Aorta (tissue), 5 donors: ENCODE measurements at places on chromosomes 2 and 18. TPM values are rescaled to one million over a fixed set of nuclear protein-coding genes. Genes with fewer than 3 reads are reported as not detected.

DNA sequence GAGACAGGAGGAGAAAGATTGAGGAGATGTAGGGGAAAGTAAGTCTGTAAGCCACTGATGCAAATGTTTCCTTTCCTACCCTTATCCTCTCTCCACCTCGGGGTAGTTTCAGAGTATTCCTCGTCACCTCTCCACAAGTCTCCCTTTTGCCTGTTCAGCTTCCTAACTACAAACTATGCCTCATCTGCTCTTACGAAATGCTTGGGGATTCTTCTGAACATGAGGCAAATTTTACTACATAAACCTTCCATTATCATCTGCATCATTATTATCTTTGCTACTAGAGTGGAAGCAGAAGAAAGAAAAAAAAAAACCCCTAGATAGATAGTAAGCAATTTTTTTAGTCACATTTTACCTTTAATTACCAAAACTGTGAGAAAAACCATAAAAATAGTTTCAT is 43.1 kb upstream of the CWC22 start:
- no peak overlapping the region for H3K27ac ChIP-seq
- DNase-seq: no peak
- H3K36me3 ChIP-seq: no peaks in the 10 kb centered on the region
- H3K4me3 ChIP-seq: no peak overlapping the region
- H3K4me1 ChIP-seq: no peaks in the 10 kb centered on the region
- H3K27me3 ChIP-seq: no peaks in the 10 kb centered on the region

Gene CYP27A1
- total RNA-seq: 31.9 TPM

Gene SCYGR4
- total RNA-seq: not detected

DNA sequence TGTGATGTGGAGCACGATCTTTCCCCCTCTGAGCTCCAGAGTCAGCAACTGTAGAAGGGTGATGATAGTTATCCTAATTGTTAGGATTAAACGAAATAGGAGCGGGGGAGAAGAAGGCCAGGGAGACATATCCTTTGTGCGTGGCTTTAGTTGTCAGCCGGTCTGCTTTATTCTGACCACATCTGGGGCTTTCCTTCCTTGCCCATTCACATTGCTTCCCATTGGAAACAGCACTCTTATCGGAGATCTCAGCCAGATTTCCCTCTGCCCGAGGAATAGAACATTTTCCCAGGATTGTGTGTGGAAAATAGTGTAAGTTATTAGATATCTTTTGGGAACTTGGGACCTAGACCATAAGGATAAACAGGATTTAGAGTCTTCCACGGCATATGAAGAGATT is 1.5 kb downstream of the RALB start:
- no peaks in the 10 kb centered on the region for H3K27me3 ChIP-seq
- H3K4me1 ChIP-seq: peaks cover 5% of the 10 kb centered on the region
- H3K4me3 ChIP-seq: no peak overlapping the region
- no peak for DNase-seq

- H3K4me3 ChIP-seq: no peak overlapping the region
- DNase-seq: no peak
- no peaks in the 10 kb centered on the region for H3K4me1 ChIP-seq
- no peaks in the 10 kb centered on the region for H3K36me3 ChIP-seq
- H3K27ac ChIP-seq: no peak overlapping the region
These were observed 31.5 kb upstream of the SPTBN1 start for GRCh38 chr2:54424555-54425163.

- H3K4me3 ChIP-seq: peak within 1 kb of the TSS; percentile 75
- H3K4me1 ChIP-seq: no peaks in the 10 kb centered on the region
- no peaks in the 10 kb centered on the region for H3K27me3 ChIP-seq
- peak within 1 kb of the TSS; percentile 94 for H3K27ac ChIP-seq
- DNase-seq: peak; percentile 100
These were observed at the start of gene COQ10B for GRCh38 chr2:197453123-197453913. Gene COQ10B (plus strand): TSS chr2:197453552. CDS start chr2:197453561, 9 bp downstream.

Gene MYCN
- total RNA-seq: 0.45 TPM

DNA sequence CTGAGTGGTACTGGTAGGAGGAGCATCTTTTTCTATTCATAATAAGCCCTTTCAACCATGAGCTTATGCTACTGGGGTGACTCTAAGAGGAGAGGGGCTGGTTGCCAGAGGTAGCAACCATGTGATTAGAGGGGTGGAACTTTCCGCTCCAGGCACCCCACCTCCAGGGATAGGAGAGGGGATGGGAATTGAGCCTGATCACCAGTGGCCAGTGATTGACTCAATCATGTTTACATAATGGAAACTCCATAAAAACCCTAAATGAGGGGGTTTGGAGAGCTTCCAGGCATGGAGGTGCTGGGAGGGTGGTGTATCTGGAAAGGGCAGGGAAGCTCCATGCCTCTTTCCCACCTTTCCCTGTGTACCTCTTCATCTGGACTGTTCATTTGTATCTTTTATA is 46.6 kb upstream of the RHOB start:
- no peak overlapping the region for H3K4me3 ChIP-seq
- no peak for DNase-seq
- H3K36me3 ChIP-seq: no peaks in the 10 kb centered on the region
- H3K27me3 ChIP-seq: no peaks in the 10 kb centered on the region
- no peak overlapping the region for H3K27ac ChIP-seq

DNA sequence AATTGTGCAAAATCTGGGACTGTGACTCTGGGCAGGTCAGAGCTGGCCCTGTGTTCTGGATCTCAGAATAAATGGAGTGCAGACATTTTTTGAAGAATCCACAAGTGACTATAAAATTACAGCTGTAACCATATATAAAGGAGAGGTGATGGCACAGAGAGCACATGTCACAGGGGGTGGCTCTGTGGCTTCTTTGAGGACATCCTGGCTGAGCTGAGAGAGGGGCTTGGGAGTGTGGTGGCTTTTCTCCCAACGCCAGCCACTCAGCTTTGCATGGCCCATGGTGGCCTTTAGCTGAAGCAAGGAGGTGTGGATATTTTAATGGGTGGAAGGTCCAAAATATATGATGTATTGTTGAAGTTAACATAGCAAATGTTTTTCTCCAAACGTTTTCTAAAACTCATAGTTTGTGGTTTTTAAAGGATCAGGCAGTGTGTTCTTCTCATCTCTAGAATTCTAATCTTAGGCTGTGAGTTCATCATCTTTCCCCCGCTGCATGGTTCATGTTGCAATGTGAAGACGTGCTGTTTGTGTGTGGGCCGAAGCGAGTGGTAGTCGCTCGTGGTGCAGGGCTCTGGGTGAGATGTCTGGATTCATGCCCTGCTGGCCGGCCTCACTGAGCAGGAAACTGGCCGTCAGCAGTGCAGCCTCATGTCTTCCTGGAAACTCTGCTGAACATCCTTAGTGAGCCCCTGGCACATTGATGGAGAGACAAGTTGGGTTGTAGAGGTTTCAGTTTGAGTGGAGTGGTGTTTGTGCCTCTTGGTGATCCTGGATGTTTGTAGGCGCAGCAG is 109.9 kb downstream of the ZNF236 start:
- no peaks in the 10 kb centered on the region for H3K36me3 ChIP-seq
- H3K4me1 ChIP-seq: no peaks in the 10 kb centered on the region
- no peak overlapping the region for H3K4me3 ChIP-seq
- no peak overlapping the region for H3K27ac ChIP-seq

Gene IL1F10
- total RNA-seq: not detected

DNA sequence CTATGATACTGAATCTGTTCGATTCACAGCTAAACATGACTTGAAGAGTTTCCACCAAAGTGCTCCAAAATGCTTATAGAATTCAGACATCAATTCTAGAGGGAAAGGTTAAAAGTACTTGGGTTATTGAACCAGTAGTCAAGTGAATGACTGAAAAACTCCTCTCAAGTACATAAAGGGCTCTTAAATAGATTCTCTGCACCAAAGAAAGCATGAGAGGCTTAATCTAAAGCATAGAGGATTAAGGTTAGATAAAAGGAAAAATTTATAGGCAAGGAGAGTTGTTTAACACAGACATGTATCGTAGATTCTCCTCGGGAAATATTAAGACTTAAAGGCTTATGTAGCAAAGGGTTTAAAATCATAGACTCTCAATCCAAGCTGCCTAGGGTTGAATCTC is 701.4 kb downstream of the ERBB4 start:
- H3K36me3 ChIP-seq: no peaks in the 10 kb centered on the region
- H3K27me3 ChIP-seq: no peaks in the 10 kb centered on the region
- H3K27ac ChIP-seq: no peak overlapping the region
- H3K4me1 ChIP-seq: no peaks in the 10 kb centered on the region
- H3K4me3 ChIP-seq: no peak overlapping the region

DNA sequence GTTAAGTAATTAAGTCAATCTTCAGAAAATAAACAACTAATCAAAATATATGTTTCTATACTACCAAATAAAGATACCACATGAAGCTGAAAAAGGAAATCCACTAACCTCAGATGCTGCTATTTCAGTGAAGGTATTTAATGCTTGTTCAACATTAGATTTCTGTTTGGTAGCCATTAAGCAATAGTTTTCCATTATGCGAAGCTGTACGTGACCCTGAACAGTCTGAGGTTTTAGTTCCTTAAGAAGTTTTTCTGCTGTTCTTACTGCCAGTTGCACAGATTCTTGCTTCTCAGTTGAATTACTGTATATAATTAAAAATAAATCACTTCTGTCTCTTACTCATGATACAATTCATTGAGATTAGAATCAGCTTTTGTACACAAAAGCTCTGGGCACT is 65.4 kb downstream of the TTC21B start:
- H3K27ac ChIP-seq: no peak overlapping the region
- no peak overlapping the region for H3K4me3 ChIP-seq
- H3K27me3 ChIP-seq: no peaks in the 10 kb centered on the region
- no peak for DNase-seq
- H3K36me3 ChIP-seq: no peaks in the 10 kb centered on the region
- H3K4me1 ChIP-seq: no peaks in the 10 kb centered on the region

- no peak for DNase-seq
- no peaks in the 10 kb centered on the region for H3K4me1 ChIP-seq
- no peak overlapping the region for H3K4me3 ChIP-seq
- no peaks in the 10 kb centered on the region for H3K27me3 ChIP-seq
These were observed 82.1 kb downstream of the UBR3 start for GRCh38 chr2:169909376-169909775.

Gene AP1S3
- total RNA-seq: 0.91 TPM

Gene AUP1
- total RNA-seq: 85.4 TPM

DNA sequence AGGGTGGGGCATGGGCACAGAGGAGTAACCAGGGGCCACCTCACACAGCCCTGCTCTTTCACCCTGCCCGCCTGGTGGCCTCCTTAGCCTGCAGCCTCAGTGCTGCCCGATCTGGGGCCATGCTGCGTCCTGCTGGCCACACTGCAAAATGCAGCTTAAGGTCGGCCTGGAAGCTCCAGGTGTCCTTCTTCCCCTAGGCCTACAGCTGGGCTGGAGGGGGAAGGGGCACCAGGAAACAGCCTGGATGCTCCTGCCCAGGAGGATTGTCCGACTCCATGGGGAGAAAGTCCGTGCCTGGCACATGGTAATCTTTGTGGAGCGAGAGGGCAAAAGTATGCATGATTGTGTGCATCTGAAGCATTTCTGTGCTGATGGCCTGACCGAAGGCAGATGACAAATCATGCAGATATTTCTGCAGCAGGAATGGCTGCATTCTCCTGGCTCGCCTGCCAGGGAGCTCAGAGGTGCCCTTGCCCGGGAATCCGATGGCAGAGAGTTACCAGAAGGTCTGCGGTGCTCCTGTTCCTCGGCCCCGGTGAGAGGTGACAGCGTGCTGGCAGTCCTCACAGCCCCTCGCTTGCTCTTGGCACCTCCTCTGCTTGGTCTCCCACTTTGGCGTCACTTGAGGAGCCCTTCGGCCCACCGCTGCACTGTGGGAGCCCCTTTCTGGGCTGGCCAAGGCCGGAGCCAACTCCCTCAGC is 12.8 kb upstream of the ALPP start:
- DNase-seq: peak; percentile 70
- H3K27ac ChIP-seq: no peak overlapping the region
- H3K4me3 ChIP-seq: no peak overlapping the region
- no peaks in the 10 kb centered on the region for H3K36me3 ChIP-seq

GRCh38 chr2:224518806-224519580 is 66.2 kb downstream of the CUL3 start:
- H3K36me3 ChIP-seq: no peaks in the 10 kb centered on the region
- H3K4me1 ChIP-seq: peaks cover 4% of the 10 kb centered on the region
- DNase-seq: no peak
- no peak overlapping the region for H3K4me3 ChIP-seq
- no peaks in the 10 kb centered on the region for H3K27me3 ChIP-seq

DNA sequence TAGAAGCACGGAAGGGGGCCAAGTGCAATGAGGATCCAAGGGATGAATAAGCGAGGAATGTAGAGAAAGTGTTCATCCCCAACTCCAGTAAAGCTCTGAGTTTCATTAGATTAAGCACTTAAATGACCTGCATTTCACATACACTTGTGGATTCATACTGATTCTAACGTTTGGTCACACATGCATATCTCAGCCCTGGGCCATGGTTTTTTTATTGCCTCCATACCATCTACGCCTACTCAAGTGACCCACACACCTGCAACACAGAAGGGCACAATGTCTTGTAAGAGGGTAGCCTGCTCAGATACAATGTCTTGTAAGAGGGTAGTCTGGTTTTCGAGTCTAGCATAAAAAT is 566 bp upstream of the MRPS5 start:
- H3K4me1 ChIP-seq: peaks cover 6% of the 10 kb centered on the region
- DNase-seq: no peak
- H3K27ac ChIP-seq: no peak overlapping the region

- H3K4me3 ChIP-seq: no peak overlapping the region
- DNase-seq: no peak
- no peaks in the 10 kb centered on the region for H3K36me3 ChIP-seq
- no peaks in the 10 kb centered on the region for H3K4me1 ChIP-seq
These were observed 65.6 kb downstream of the ODC1 start for GRCh38 chr2:10382354-10383061.

Gene CYP27C1
- total RNA-seq: 0.42 TPM

Gene TOGARAM2
- total RNA-seq: 0.65 TPM

DNA sequence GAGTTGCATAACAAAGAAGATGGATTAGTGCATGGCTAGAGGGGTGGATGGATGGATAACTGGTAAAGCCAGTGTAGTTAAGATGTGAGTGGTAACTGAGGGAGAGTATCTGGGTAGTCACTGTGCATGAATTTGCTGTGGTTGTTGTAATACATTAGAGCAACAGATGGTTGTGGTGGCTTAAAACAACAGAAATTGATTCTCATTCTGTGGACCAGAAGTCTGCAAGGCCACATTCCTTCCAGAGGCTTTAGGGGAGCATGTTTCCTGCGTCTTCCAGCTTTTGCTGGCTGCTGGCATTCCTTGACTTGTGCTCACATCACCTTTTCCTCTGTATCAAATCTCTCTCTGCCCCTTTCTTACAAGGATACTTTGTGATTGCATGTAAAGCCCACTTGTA is 155.4 kb downstream of the ASB1 start:
- H3K4me1 ChIP-seq: no peaks in the 10 kb centered on the region
- no peak for DNase-seq
- H3K27ac ChIP-seq: no peak overlapping the region
- no peak overlapping the region for H3K4me3 ChIP-seq
- H3K36me3 ChIP-seq: no peaks in the 10 kb centered on the region
